Activated naive CD4-positive, alpha-beta T cell treated with anti-CD3 and anti-CD28 coated beads for 36 hours (primary cell): ENCODE measurements at places on chromosomes 13 and 19. TPM values are rescaled to one million over a fixed set of nuclear protein-coding genes. Genes with fewer than 3 reads are reported as not detected.

DNA sequence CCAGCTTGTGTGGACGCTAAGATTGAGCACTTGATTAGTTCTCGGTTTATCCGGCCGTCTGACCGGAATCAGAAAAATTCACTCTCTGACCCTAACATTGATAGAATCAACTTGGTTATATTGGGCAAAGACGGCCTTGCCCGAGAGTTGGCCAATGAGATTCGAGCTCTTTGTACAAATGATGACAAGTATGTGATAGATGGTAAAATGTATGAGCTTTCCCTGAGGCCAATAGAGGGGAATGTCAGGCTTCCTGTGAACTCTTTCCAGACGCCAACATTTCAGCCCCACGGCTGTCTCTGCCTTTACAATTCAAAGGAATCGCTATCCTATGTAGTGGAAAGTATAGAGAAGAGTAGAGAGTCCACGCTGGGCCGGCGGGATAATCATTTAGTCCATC is 59.6 kb downstream of the ARHGAP35 start:
- H3K27ac ChIP-seq, result no peak overlapping the region
- H3K4me3 ChIP-seq, result no peak overlapping the region
- peaks cover 10% of the 10 kb centered on the region for H3K36me3 ChIP-seq
- H3K27me3 ChIP-seq, result no peaks in the 10 kb centered on the region
- peaks cover 51% of the 10 kb centered on the region for H3K4me1 ChIP-seq

DNA sequence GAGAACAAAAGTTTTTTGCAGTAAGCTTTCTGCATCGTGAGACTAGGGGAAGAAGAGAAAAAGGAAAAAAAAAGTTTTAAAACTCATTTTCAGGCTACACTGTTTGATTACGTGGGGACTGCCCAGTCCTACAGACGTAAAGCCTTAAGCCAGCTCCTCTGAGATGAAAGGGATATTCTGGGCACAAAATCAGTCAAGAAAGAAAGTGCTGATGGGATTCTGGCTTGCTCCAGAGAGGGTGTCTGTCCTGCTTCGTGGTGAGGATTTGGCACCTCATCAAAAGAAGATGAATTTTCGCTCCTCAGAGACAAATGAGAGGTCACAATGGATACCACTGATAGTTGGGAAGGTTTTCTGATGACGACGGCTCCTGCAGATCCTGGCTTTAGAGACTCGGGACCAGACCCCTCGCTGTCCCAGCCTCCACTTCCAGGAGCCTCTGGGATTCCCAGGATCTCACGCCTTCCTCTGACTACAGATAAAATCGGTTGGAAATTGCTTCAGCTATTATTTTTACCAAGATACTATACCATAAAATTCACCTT is 9.7 kb downstream of the TEX29 start:
- H3K4me1 ChIP-seq, result no peaks in the 10 kb centered on the region
- peaks cover 1% of the 10 kb centered on the region for H3K36me3 ChIP-seq

DNA sequence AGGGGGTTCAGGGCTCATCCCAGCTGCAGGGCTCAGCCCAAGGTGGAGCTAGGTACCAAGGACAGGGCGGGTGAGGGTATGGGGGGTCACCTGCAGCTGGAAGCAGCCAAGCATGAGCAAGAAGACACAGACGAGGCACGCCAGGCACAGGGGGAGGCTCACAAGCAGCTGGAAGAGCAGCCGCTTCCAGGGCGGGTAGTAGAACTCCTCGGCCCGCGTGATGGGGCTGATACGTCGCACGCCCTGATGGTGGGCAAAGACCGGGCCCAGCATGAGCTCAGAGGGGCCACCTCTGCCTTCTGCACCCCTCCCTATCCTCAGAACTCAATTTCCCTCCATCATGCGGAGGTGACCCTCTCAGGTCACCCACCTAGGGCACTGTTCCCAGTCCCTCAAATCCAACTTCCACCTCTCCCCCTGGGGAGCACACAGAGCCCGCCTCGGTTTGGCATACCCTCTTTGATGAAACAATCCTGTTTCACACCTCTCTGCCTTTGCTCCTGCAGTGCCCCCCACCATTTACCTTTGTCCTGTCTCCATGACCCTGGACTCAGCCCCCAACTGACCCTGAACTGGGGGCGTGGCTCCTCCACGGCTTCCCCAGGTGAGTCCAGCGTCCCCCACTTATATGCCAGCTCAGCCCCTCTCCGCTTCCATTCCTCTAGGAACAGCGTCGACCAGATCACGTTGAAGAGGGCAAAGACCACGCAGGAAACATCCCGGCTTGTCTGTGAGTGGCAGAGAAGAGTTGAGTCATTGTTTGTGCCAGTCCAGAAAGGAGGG is 4.2 kb downstream of the ANO8 start:
- no peak overlapping the region for H3K27ac ChIP-seq
- no peak overlapping the region for H3K4me3 ChIP-seq
- H3K27me3 ChIP-seq, result no peaks in the 10 kb centered on the region
- DNase-seq, result no peak

- no peak for DNase-seq
- no peaks in the 10 kb centered on the region for H3K27me3 ChIP-seq
- H3K36me3 ChIP-seq, result no peaks in the 10 kb centered on the region
- H3K4me3 ChIP-seq, result no peak overlapping the region
- no peak overlapping the region for H3K27ac ChIP-seq
Observed at GRCh38 chr19:5128251-5128935, 159.5 kb downstream of the KDM4B start.

GRCh38 chr13:35763782-35764123 is 287.3 kb upstream of the MAB21L1 start:
- H3K27me3 ChIP-seq, result no peaks in the 10 kb centered on the region
- no peak overlapping the region for H3K4me3 ChIP-seq
- H3K36me3 ChIP-seq, result no peaks in the 10 kb centered on the region
- H3K27ac ChIP-seq, result no peak overlapping the region
- H3K4me1 ChIP-seq, result no peaks in the 10 kb centered on the region
- DNase-seq, result no peak

DNA sequence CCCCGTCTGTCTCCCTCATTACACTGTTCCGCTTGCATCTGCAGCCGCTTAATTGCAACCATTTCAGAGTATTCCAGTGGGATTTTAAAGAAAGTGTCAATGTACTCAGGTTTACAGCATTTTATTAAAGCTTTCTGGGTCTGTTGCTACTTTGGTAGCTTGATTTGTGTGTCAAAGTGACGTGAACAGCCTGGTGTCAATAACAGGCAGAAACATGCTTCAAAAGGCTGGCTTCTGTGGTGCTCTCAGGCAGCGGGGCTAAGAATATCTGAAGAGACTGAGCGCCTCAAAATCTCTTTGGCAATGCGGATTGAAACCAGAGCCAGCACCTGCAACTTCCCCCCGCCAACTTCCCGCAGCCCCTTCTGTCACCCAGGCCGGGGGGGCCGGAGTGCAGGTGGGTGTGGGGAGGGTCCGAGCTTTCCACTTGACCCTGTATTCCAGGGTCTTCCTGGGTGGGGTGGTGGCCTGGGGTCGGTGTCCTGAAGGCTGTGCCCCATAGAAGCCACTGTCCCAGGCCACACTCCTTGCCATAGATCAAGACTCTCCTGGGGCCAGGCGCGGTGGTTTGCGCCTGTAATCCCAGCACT is 81.2 kb downstream of the KDM4B start:
- no peaks in the 10 kb centered on the region for H3K27me3 ChIP-seq
- DNase-seq, result no peak
- H3K4me1 ChIP-seq, result peaks cover 1% of the 10 kb centered on the region

DNA sequence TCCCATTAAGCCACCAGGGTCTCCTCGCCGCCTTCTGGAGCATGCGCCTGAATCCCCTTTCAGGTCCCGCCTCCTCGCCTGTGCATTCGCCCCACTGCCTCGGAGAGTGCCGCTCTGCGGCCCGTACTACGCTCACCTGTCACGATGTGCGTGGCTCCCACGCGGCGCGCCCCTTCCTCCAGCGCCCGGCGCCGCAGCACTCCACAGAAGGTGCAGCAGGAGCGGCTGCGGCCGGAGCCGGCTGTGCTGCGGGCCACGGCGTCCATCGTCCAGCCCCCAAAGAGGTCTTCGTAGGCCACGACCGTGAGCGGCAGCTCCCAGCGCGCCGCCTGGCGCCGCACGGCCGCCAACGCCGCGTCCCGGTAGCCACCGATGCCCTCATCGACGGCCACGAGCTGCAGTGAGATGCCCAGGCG is 4.3 kb downstream of the CTU1 start:
- H3K4me1 ChIP-seq, result peaks cover 57% of the 10 kb centered on the region
- no peaks in the 10 kb centered on the region for H3K27me3 ChIP-seq
- H3K27ac ChIP-seq, result no peak overlapping the region
- no peak for DNase-seq
- peaks cover 25% of the 10 kb centered on the region for H3K36me3 ChIP-seq
- H3K4me3 ChIP-seq, result no peak overlapping the region

GRCh38 chr13:114090476-114090875 is 41.9 kb downstream of the RASA3 start:
- H3K36me3 ChIP-seq, result peaks cover 42% of the 10 kb centered on the region
- no peak overlapping the region for H3K4me3 ChIP-seq
- H3K27me3 ChIP-seq, result no peaks in the 10 kb centered on the region

DNA sequence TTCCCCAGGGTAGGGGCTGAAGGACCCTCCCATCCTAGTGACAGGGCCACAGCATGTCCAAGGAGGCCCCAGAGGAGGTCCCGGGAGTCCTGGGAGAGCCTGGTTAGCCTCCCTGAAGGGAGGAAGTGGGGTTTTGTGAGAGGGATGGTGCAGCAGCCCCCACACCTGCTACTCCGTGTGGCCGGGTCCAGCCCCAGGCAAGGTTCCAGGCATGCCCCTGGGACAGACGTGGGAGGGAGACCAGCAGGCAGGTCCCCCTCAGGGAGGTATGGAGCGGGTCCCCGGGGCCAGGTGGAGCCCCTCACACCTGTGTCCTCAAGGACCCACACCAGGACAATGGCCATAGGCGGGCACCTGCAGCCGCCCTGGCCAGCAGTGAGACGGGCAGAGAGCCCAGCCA is 1.9 kb upstream of the F7 start:
- no peak for DNase-seq
- no peaks in the 10 kb centered on the region for H3K36me3 ChIP-seq
- H3K4me1 ChIP-seq, result no peaks in the 10 kb centered on the region
- no peak overlapping the region for H3K4me3 ChIP-seq
- H3K27ac ChIP-seq, result no peak overlapping the region

Gene CCDC70
- total RNA-seq, result not detected
